ENCODE measurements at places on chromosomes 4 and X.

DNA sequence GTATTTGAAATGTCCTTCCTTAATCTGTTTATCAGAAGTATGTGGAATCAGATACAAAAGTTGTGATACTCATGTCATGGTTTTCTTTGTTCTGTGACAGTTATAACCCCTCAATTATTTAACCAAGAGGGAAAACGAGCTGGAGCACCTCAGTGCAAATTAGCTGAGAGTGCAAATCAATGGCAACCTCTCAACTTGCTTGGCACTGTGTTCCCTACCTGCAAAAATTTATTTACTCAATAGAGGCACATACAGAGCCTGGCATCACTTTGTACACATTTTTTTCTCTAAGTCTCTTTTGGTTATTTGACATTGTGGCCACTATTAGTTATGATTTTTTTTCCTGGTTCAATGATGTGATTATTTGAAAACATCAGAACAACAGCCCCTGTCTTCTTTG is 186.2 kb downstream of the STIM2 start:
- DNase-seq, result no peak

- DNase-seq, result no peak
Observed at GRCh38 chr4:165309456-165309855, 18.0 kb upstream of the MSMO1 start.

DNA sequence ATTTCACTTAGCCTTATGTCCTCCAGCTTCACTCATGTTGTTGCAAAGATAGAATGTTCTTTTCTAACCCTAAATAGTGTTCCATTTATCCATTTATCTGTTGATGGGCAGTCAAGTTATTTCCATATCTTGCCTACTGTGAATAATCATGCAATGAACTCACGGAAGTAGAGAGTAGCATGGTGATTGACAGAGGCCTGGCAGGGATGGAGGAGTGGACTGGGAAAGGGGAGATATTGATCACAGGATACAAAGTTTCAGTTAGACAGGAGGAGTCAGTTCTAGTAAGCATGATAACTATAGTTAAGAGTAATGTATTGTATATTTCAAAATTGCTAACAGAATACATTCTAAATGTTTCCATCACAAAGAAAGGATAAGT is 10.3 kb upstream of the CLNK start:
- DNase-seq, result no peak

DNA sequence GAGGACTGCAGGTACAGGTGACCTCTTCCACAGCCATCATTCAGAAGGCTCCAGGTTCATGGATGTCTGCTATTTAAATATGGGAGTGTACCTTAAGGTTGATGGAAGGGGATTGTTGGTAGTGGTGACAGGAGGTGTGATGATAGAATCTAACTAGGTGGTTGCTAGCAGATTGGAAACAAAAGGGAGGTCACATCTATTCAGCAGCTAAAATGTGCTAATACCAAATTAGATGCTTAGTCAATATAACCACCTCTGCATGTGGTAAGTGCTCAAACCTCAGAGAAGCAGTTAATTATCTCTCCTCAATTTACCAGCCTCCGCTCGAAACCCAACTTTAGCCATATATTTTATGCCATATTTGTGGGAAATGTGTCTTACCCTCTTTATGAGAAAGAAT is 98.7 kb upstream of the CCSER1 start:
- no peak for DNase-seq

GRCh38 chr4:41448934-41449333 is 89.0 kb upstream of the LIMCH1 start:
- DNase-seq, result no peak
